Caki2 (cell line): ENCODE measurements at places on chromosomes 7 and 10. TPM values are rescaled to one million over a fixed set of nuclear protein-coding genes. Genes with fewer than 3 reads are reported as not detected.

The LEP gene
- total RNA-seq = not detected in 2 replicates

The SPDYE3 gene
- total RNA-seq = not detected in 2 replicates

The PCDH15 gene
- not detected in 2 replicates for total RNA-seq

The NCOA4 gene
- 164 and 211 TPM in 2 replicates for total RNA-seq

The DRGX gene
- not detected in 2 replicates for total RNA-seq

The GRB10 gene
- 83.7 and 87.2 TPM in 2 replicates for total RNA-seq

The TCTN3 gene
- total RNA-seq = 44.7 and 45.5 TPM in 2 replicates

The ITIH2 gene
- total RNA-seq = not detected in 2 replicates

The SAMD9L gene
- total RNA-seq = 0.17 and 1.0 TPM in 2 replicates

The HOXA1 gene
- 0.38 and 3.9 TPM in 2 replicates for total RNA-seq

The NUPR2 gene
- not detected in 2 replicates for total RNA-seq

The PRRT4 gene
- total RNA-seq = 0.91 TPM in 1 of 2 replicates, not detected in the other

The ADIRF gene
- not detected in 2 replicates for total RNA-seq

The PUS7 gene
- 17.6 and 24.0 TPM in 2 replicates for total RNA-seq

The ECHS1 gene
- 95.9 and 100 TPM in 2 replicates for total RNA-seq

The HIBADH gene
- total RNA-seq = 171 and 192 TPM in 2 replicates

The ATP6V0A4 gene
- 1.4 TPM in 1 of 2 replicates, not detected in the other for total RNA-seq
